ENCODE measurements at places on chromosomes 3 and 15. TPM values are rescaled to one million over a fixed set of nuclear protein-coding genes. Genes with fewer than 3 reads are reported as not detected.

GRCh38 chr3:34185301-34185700, 386.9 kb downstream of the PDCD6IP start:
- no peak for DNase-seq

GRCh38 chr15:42279234-42279723, 6.0 kb upstream of the TMEM87A start:
- DNase-seq: no peak

Gene ANKRD63
- polyA plus RNA-seq: 0.14 TPM

Gene SLC9C1
- 0.80 TPM for polyA plus RNA-seq

- DNase-seq: no peak
Observed at GRCh38 chr15:90407871-90408317, 19.9 kb downstream of the IQGAP1 start.

DNA sequence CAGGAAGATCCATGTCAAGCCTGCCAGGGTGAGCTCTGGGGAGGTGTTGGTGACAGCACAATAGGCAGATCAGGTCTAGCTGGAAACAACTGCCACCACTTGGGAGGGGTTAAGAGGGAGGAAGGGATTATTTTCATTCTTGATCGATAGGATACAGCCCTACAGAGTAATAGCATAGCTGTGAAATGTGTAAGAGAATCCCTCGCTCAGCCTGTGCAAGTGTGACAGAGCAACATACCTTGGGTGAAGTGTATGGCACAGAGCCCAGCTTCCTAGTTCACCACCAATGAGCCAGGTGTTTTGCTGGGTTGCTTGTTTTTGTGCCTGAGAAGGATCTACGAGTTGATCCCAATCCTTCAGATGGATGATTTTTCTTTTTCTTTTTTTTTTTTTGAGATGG, 9.2 kb upstream of the DCUN1D1 start:
- DNase-seq: no peak

DNA sequence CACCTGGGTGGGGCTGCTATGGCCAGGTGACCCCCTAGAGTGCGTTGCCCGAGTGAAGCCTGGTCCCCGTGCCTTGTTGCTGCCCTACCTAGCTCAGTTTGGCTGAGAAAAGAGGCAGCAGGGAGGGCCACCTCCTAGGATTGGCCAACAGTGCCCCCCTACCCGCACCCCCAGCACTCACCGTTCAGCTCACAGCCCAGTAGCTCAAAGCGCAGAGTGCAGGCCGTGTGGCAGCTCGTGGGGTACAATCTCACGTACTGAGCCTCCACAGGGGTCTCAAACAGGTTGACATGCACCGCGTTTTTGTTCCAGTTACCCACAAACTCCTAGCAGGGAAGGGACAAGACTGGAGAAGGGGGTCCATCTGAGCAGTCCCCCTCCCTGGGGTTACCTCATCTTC, 7.6 kb downstream of the MFGE8 start:
- no peak for DNase-seq

Gene CHST13
- polyA plus RNA-seq: 3.2 TPM

DNA sequence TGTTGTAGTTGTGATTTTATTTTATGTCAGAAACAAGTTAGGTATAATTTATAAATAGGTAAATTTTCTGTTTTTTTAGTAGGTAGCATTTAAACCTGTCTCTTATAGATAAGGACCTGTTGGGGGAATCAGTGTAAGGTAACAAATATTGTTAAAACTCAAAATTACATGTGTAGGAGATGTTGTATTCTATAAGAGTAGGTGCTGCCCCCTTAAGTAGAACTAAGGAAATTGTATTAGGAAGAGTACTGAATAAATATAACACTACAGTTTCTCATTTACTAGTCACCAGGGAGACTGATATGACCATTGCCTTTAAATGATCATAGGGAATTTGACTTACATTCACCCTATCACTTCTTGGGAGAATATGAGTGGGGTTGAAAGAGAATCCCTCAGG, 31.2 kb downstream of the SLC25A36 start:
- no peak for DNase-seq

DNA sequence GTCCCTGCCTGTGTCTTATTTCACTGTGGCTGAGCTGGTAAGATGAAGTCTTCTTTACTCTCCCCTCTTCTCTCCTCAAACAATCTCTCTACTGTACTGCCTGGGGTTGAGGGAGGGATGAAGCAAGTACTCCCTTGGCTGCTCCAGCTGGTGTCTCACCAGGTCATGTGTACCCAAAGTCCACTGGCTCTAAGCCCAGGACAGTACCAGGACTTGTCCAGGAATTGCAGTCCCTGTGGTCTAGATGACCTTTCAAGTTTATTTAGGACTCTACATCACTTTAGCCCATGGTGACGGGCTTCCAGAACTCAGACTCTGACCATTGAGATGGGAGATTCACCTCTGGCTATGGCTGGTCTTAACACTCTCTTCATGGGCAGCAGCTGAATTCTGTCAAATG, 17.5 kb upstream of the SLC27A2 start:
- DNase-seq: no peak

- DNase-seq: no peak
Observed at GRCh38 chr3:94896994-94897393, 834.1 kb downstream of the NSUN3 start.

GRCh38 chr3:55158345-55158744, 230.5 kb upstream of the LRTM1 start:
- DNase-seq: no peak

DNA sequence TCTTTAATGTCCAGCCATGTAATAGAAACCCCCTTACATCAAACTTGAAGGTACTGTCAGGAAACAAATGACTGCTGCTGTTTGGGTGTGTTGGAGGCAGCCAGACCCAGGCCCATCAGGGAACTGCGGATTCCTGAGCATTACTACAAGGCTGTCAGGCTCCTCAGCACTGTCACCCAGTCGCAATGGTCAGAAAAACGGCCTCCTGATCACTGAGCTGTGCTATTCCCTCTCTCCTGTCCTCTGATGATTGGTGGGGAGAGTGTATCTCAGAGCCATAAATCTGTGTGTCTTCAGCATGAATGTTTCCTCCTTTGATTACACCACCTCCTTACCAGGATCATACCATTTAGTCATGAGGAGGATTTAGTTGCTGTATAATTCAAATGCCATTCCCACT, 135.2 kb upstream of the GADL1 start:
- peak; percentile 23 for DNase-seq

Gene OR4F6
- not detected for polyA plus RNA-seq

GRCh38 chr15:65101411-65101890, 13.5 kb downstream of the UBAP1L start:
- peak; percentile 74 for DNase-seq

DNA sequence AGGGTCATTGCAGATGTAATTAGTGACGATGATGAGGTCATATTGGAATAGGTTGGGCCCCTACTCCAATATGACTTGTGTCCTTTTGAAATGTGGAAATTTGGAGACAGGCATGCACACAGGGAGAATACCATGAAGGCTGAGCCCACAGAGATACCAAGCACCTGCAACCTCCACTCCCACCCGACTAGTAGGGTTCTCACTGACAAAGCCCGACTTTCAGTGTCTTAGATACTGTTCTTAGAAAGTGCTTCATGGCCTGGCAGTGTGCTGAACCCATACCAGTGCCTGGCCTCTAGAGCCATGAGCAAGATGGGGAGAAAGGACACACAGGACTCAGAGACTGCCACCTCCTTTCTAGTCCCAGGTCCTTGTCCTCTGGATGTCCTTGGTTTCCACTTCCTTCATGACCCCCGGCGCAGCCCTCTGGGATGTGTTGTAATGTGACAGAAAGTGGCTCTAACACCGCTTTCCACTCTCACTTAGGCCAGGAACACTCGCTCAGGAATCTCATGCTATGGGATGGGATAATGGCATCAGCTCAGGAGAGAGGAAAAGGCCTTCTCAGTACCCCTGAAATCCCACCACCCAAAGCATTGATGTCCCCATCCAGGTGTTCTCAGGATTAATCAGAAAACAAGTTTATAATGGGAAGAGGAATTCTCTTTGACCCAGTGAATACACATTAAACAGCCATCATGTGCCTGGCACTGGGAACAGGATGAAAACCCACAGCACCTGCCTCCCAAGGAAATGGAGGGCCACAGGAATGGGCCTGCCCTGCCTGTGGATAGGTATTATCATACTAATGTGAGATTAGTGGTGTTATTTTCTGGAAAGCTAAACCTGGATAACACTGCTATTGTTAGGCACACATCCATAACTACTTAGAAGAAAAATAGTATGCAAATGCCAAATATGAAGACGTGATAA, 59.9 kb downstream of the RPL39L start:
- DNase-seq: no peak

Gene PYDC2
- polyA plus RNA-seq: not detected

DNA sequence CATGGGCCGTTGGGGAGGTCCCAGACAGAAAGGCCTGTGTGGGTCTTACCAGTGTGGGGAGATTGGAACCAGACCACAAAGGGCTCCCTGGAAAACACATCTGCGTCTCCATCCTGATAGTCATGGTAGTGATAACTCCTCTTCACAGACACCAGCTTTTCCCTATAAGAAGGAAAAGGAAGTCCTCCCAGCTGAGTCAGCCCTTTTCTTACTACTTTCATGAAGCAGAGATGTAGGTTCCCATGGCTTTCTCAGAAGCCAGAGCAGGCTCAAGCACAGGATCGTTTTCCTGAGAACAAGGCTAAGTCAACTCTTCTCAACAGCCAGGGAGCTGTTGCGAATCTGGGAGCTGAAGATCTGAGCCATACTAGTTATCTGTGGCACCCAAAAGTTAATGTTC, 6.1 kb downstream of the DNASE1L3 start:
- no peak for DNase-seq

Gene KY
- polyA plus RNA-seq: 1.2 TPM

GRCh38 chr15:36432161-36432560, 147.3 kb upstream of the CDIN1 start:
- DNase-seq: no peak

Gene CD200R1
- 1.3 TPM for polyA plus RNA-seq

Gene NME9
- 2.7 TPM for polyA plus RNA-seq

GRCh38 chr3:54630101-54630623, 297.7 kb downstream of the LRTM1 start:
- DNase-seq: no peak
